Purkinje cell (primary cell): ENCODE measurements at places on chromosomes 2 and 18. TPM values are rescaled to one million over a fixed set of nuclear protein-coding genes. Genes with fewer than 3 reads are reported as not detected.

ATP5F1A gene
- 938 and 986 TPM in 2 replicates for polyA plus RNA-seq

ALLC gene
- 0.78 and 1.5 TPM in 2 replicates for polyA plus RNA-seq

KIAA2012 gene
- polyA plus RNA-seq, result 0.13 and 0.90 TPM in 2 replicates

SLC30A3 gene
- 6.0 TPM in 1 of 2 replicates, not detected in the other for polyA plus RNA-seq

FAM210A gene
- 13.1 and 26.8 TPM in 2 replicates for polyA plus RNA-seq

SATB2 gene
- polyA plus RNA-seq, result 11.9 TPM in 1 of 2 replicates, not detected in the other

CD8A gene
- 2.1 and 4.4 TPM in 2 replicates for polyA plus RNA-seq

REG3G gene
- not detected in 2 replicates for polyA plus RNA-seq

SPEG gene
- polyA plus RNA-seq, result 1.5 and 3.0 TPM in 2 replicates

DBI gene
- polyA plus RNA-seq, result 782 and 838 TPM in 2 replicates

RESP18 gene
- polyA plus RNA-seq, result 6.5 TPM in 1 of 2 replicates, not detected in the other

CD226 gene
- polyA plus RNA-seq, result 0.10 and 1.2 TPM in 2 replicates

OTOS gene
- not detected in 2 replicates for polyA plus RNA-seq

CDH19 gene
- 0.13 TPM in 1 of 2 replicates, not detected in the other for polyA plus RNA-seq

CHST10 gene
- polyA plus RNA-seq, result 3.4 and 4.4 TPM in 2 replicates

VAMP8 gene
- 1.6 and 7.8 TPM in 2 replicates for polyA plus RNA-seq

RTP5 gene
- not detected in 2 replicates for polyA plus RNA-seq

THSD7B gene
- 0.41 TPM in 1 of 2 replicates, not detected in the other for polyA plus RNA-seq

EIF4E2 gene
- 31.7 and 44.0 TPM in 2 replicates for polyA plus RNA-seq

PHLPP1 gene
- 25.8 and 26.8 TPM in 2 replicates for polyA plus RNA-seq

STEAP3 gene
- polyA plus RNA-seq, result not detected in 2 replicates

ERFE gene
- polyA plus RNA-seq, result 3.7 TPM in 1 of 2 replicates, not detected in the other

SCTR gene
- polyA plus RNA-seq, result not detected in 2 replicates

UGT1A8 gene
- polyA plus RNA-seq, result not detected in 2 replicates

DSG4 gene
- polyA plus RNA-seq, result not detected in 2 replicates

IFIH1 gene
- 0.83 and 3.1 TPM in 2 replicates for polyA plus RNA-seq

MYL1 gene
- not detected in 2 replicates for polyA plus RNA-seq

NT5C1B gene
- not detected in 2 replicates for polyA plus RNA-seq

MARS2 gene
- polyA plus RNA-seq, result 2.1 and 7.3 TPM in 2 replicates

IL36A gene
- not detected in 2 replicates for polyA plus RNA-seq

LBX2 gene
- polyA plus RNA-seq, result not detected in 2 replicates

UPP2 gene
- 0.75 and 0.90 TPM in 2 replicates for polyA plus RNA-seq

FHOD3 gene
- 17.2 and 25.6 TPM in 2 replicates for polyA plus RNA-seq

NAT8 gene
- polyA plus RNA-seq, result 2.2 TPM in 1 of 2 replicates, not detected in the other
